ENCODE measurements at places on chromosomes 11 and 22.

GRCh38 chr22:27080036-27080578, 422.7 kb downstream of the MIAT start:
- DNase-seq: no peak

DNA sequence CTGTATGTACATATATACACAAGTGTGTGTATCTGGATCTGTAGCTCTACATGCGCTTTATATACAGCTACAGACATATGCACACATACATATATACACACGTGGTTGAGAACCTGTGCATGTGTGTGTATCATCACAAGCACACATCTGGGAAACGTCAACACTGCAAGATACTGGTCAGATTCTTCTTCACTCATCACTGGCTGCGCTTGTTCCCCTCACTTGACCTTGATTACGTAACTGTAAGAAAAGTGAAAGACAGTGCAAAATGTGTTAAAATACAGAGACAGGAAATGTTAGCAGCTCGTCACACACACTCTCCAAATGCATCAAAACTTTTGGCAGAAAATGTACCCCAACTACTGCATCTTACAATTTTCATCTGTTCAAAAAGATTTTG, 51.9 kb upstream of the MN1 start:
- no peak for DNase-seq

- no peak for DNase-seq
These were observed 14.9 kb upstream of the NAV2 start for GRCh38 chr11:19697721-19698121.

GRCh38 chr11:19332476-19332875, 91.7 kb upstream of the E2F8 start:
- no peak for DNase-seq

GRCh38 chr11:63915961-63916836, 765 bp downstream of the RCOR2 start:
- DNase-seq: peak; percentile 3

GRCh38 chr22:41563051-41563711, 2.4 kb downstream of the CSDC2 start:
- no peak for DNase-seq

DNA sequence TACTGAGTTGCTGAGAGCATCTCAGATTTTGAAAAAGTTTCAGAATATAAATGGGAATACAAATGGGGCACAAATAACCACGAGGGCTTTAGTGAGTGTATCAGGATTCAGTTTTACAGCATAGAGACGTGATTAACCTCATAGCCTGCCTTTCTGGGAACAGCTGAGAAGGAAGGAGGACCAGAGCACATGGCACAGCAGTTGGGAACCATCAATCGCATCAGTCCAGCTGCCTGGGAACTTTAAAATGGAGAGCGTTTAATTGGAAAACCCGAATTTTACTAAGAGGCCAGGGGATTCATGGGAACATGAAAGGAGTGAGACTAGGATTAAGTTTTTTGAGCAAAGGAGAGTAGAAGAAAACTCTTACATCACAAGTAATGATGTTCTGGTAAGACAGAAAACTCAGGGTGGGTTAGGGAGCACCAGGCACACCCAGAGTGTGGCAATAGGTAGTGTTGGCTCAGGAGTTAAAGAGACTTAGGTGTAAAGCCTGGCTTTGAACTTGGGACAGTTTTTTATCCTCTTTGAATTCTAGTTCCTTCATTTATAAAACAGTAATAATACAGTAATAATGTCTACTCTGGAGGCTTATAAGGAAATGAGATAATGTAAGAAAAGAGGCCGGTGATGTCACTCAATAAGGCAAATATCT, 40.2 kb downstream of the FZD4 start:
- no peak for DNase-seq

DNA sequence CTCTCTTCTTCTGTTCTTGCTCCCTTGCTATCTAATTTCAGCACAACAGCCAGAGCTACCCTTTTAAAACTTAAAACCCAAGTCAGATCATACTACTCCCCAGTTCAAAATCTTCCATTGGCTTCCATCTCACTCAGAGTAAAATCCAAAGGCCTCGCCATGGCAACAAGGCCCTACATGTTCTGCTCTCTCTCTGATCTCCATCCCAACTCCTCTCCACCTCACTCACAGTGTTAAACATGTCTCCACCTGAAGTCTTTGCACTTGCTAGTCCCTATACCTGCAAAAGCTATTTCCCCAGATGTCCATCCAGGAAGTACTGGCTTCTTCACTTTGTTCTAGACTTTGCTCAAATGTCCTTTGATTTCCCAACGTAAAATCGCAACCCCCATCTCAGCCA, 3.0 kb upstream of the GRAP2 start:
- DNase-seq: no peak

- DNase-seq: no peak
These were observed 50.8 kb downstream of the ATG16L2 start for GRCh38 chr11:72864702-72865655.

- DNase-seq: no peak
These were observed 88.4 kb upstream of the TEAD1 start for GRCh38 chr11:12585861-12586260.

GRCh38 chr22:48490500-48491411, 1336.9 kb downstream of the BRD1 start:
- DNase-seq: no peak

GRCh38 chr11:86477495-86478155, 102.9 kb downstream of the CCDC81 start:
- no peak for DNase-seq

DNA sequence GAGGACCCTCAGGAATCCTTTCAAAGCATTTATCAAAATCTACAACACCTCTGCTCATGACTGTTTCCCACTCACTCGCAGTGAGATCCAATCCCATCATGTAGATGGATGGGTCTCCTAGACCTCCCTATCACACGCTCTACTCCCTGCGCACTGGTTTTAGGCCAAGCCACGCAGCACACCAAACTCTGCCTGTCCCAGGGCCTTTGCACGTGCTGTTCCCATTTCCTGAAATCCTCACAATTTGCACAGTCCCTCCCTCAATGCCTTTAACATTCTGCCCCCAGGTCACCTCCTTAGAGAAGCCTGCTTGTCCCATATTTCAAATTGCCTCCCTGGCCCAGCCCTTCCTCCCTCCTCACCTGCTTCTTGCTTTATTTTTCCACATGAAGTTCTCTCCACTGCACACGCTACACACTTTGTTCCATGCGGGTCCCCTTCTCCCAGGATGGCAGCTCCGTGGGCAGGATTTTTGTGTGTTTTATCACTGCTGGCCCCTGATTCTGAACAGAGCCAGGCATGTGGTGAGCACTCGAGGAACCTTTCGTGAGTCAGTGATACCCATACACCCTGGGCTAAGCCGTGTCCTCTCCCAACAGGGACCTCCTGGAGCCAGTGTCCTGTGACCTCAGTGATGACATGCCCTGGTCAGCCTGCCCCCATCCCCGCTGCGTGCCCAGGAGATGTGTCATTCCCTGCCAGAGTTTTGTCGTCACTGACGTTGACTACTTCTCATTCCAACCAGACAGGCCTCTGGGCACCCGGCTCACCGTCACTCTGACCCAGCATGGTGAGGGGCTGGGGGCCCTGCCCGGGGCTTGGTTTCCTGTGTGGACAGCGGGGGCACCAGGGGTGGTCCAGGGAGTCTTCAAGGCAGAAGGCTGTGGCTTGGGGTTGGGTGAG, 12.2 kb downstream of the CSF2RB start:
- DNase-seq: no peak

- DNase-seq: no peak
These were observed 109.4 kb upstream of the KIRREL3 start for GRCh38 chr11:127109796-127110480.

DNA sequence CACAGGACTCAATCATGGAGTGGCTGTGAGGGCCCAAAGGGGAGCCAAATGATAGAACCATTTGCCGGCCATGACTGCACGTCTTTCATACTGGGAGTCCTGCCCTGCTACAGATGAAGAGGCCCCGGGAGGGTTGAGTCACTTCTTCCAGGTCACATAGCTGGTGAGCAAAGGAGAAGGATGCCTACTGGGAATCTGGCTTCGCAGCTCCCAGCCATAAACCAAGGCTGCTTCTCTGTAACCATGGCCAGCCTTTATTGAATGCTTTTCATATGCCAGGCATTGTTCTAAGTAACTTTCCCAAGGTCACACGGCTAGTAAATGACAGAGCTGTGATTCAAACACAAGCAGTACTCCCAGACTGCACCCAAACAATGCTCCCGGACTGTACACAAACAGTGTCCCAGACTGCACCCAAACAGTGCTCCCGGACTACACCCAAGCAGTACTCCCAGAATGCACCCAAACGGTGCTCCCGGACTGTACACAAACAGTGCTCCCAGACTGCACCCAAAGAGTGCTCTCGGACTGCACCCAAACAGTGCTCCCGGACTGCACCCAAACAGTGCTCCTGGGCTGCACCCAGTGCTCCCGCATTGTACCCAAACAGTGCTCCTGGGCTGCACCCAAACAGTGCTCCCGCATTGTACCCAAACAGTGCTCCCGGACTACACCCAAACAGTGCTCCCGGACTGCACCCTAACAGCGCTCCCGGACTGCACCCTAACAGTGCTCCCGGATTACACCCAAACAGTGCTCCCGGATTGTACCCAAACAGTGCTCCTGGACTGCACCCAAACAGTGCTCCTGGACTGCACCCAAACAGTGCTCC, 89.8 kb downstream of the FBXO7 start:
- no peak for DNase-seq

DNA sequence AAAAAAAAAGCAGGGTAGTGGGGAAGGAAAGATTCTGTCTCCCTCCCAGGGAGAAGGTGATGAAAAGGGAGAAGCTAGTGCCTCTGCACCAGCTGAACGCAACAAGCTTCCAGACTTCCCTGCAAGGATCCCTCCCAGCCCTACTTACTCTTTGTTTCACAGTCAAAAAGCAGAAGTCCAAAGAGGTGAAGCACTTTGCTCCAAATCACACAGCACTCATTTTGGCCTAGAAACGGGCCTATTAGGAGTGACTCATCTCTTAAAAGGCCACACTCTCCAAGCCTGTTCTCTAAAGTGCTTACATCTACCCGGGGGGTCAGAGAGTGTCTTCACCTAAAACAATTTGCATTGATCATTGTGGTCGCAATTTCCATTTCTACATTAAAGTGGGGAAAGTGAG, 17.7 kb upstream of the GRK3 start:
- DNase-seq: no peak

DNA sequence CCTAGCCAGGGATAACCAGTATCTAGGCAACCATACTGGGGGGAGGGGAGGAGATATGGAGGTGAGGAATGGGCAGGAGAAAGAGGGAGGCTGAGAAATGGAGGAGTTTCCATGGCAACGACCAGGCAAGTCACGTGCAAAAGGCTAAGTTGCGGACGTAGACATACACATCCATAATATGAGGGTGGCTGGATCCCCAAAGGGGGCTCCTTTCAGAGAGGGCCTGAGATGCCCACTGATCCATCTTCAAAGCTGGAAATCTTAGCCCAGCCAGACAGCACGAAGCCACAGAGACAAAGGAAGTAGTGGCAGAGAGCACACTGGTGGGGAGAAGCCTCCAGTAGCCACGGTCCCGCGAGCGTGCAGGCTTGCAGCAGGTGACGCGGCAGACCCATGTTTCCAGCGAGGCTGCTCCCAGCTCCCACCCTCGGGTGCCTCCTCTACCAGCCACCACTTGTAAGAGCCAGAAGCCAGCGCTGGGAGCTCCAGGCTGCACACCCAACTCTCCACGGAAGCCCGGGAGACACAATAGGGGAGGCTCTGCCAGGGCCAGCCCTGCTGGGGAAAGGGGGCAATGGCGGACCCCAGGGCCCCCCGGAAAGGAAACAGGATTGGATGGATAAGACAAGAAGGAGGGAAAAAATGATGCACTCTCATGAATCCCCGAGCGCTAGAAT, 938 bp downstream of the FXYD6 start:
- no peak for DNase-seq

All from SHP77 treated with DMSO at 0.1 percent for 48 hours (cell line).